ENCODE measurements at places on chromosomes 4 and X. TPM values are rescaled to one million over a fixed set of nuclear protein-coding genes. Genes with fewer than 3 reads are reported as not detected.

TRAM1L1 gene
- total RNA-seq, result 3.3 TPM

MAGEA6 gene
- not detected for total RNA-seq

KDR gene
- total RNA-seq, result 33.7 TPM

TMEM31 gene
- not detected for total RNA-seq

KLF8 gene
- total RNA-seq, result 1.9 TPM

STPG2 gene
- 0.56 TPM for total RNA-seq

TRIM75 gene
- total RNA-seq, result not detected

PRKX gene
- 14.2 TPM for total RNA-seq

ZFP92 gene
- 0.19 TPM for total RNA-seq

PHEX gene
- total RNA-seq, result under 0.01 TPM

MSANTD1 gene
- 0.56 TPM for total RNA-seq

ZCCHC4 gene
- total RNA-seq, result 24.2 TPM

ZAR1 gene
- not detected for total RNA-seq

GAB3 gene
- 7.3 TPM for total RNA-seq

PABPC1L2A gene
- not detected for total RNA-seq

PLAC8 gene
- 0.28 TPM for total RNA-seq

GPRASP3 gene
- 5.0 TPM for total RNA-seq

PHOX2B gene
- total RNA-seq, result not detected

NPY2R gene
- not detected for total RNA-seq

RPS6KA6 gene
- 2.3 TPM for total RNA-seq

SMIM43 gene
- 3.4 TPM for total RNA-seq

KIT gene
- total RNA-seq, result 2.8 TPM

LGI2 gene
- under 0.01 TPM for total RNA-seq

FAM9C gene
- not detected for total RNA-seq

ADH1A gene
- not detected for total RNA-seq

KLHL13 gene
- total RNA-seq, result 7.1 TPM

NEXMIF gene
- under 0.01 TPM for total RNA-seq

WDR17 gene
- total RNA-seq, result 0.58 TPM

CT47A7 gene
- total RNA-seq, result not detected

PAGE2 gene
- total RNA-seq, result not detected

TBCK gene
- 29.3 TPM for total RNA-seq

FAM53A gene
- total RNA-seq, result 0.58 TPM

KCNIP4 gene
- under 0.01 TPM for total RNA-seq

SOX3 gene
- not detected for total RNA-seq

CFAP99 gene
- not detected for total RNA-seq

PPBP gene
- not detected for total RNA-seq

CD99 gene
- total RNA-seq, result 173 TPM

PFKFB1 gene
- total RNA-seq, result not detected

DYNLT3 gene
- 98.4 TPM for total RNA-seq

RXFP1 gene
- 18.6 TPM for total RNA-seq

SPATA4 gene
- 0.28 TPM for total RNA-seq

UGT2A3 gene
- total RNA-seq, result 0.28 TPM
